CD4-positive, alpha-beta memory T cell (primary cell): ENCODE measurements at places on chromosomes 2 and 18. TPM values are rescaled to one million over a fixed set of nuclear protein-coding genes. Genes with fewer than 3 reads are reported as not detected.

ACMSD gene
- total RNA-seq: not detected

TRAPPC8 gene
- 59.4 TPM for total RNA-seq

ANKRD62 gene
- not detected for total RNA-seq

AFF3 gene
- 3.9 TPM for total RNA-seq

GALR1 gene
- not detected for total RNA-seq

CCDC142 gene
- 63.9 TPM for total RNA-seq

ACSL3 gene
- total RNA-seq: 30.9 TPM

DNA sequence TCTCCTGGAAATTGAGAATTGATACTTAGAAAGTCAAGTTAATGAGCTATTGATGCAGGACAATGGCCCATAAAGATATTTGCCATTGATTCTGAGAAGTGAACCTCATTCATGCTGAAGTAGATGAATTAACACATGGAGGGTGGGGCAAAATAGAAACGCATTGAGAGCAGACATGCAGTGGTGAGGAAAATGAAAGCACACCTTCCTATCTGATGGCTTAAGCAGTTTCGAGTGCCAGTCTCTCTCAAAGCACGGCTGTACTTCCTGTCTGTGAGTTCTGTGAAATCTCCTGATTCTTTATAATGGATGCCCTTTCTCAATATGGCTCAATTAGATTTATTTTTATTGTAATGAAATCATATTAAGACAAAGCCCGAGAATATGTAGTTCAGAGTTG is 247.0 kb downstream of the TMX3 start:
- no peak for DNase-seq

DNA sequence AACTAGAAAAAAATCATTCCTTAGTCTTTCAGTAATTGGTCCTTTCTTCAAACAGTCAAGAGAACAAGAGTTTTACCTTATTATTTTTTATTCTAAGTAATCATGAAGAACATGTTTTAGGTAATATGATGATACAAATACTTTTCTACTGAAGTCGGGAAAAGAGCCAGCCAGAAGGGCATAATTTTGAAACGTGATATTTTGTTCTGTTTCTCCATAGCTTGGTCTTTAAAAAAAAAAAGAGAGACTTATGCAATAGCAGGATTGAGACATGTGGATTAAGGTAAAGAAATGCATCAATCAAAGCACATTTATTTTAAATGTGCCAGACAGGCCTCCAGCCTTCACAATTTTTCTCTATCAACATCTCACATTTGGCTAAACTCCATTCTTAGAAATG is 1016.8 kb downstream of the CNTNAP5 start:
- DNase-seq: no peak

DNA sequence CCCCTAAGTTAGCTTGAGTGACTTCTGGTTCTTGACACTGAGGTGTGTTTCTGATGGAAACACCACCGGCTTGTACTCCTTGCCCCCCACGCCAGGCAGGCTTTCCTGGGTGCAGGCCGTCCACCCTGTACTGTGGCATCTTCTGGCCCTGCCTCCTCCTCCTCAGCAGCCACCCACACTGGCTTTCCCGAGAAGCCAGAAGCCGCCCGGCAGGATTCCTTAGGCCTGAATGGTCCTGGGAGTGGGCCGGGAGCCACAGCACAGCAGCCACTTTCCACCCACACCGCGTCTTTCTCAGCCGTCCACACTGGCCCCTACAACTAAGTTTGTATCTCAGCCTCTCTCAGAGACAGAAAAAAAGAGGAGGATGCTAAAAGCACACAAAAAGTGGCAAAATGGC is 2.1 kb upstream of the HSBP1L1 start:
- no peak for DNase-seq

DNA sequence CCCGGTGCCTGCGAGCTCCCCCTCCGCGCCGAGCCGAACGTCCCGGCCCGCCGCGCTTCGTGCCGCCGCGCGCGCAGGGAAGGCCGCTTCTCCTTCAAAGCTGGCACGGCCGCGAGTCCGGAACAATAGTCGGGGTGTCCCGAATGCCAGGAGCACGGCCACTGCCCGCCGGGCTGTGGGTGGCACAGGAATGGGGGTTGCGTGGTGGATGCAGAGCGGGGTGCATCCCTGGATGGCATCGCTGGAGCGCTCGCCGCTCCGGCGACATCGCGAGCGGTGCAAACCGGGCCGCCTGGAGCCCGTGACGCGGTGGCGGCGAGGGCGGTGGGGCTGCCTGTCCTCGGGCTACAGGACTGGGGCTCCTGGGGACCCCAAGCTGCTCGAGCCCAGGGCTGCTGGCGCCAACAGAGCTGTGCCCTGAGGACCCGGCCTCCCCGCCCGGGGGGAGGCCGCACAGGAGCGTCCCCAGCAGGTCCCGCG is 1.1 kb upstream of the SATB2 start:
- no peak for DNase-seq

- DNase-seq: no peak
Observed at GRCh38 chr18:40985436-40985835, 969.6 kb upstream of the PIK3C3 start.

DNA sequence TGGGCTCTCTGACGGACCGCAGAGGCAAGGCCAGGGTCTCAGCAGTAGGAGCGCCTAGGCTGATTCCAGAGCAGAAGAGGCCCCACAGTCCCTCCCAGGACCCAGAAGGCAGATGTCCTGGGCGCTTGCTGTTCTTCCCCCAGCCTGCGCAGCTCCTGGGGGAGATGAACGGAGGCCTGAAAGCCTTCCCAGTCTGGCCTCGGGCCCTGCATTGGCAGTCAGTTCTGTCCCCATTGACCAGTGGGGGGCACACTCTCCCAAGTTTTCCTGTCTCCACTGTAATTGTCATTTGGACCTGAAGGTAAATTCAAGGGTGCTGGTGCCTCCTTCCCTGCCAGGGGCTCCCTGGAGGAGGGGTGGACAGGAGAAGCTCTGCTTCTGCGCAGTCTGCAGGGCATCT is 345.7 kb downstream of the CYP26B1 start:
- no peak for DNase-seq
